Brain microvascular endothelial cell (primary cell): ENCODE measurements at places on chromosomes 7 and 10.

- DNase-seq: peak; percentile 85
Observed at GRCh38 chr7:30470771-30471170, 7.8 kb downstream of the NOD1 start.

GRCh38 chr10:61642150-61642571 lies 20.6 kb upstream of the CABCOCO1 start:
- no peak for DNase-seq

- DNase-seq: no peak
Observed at GRCh38 chr7:139635526-139636302, 112.2 kb downstream of the CLEC2L start.

GRCh38 chr10:3054851-3055199 lies 12.5 kb upstream of the PFKP start:
- no peak for DNase-seq

GRCh38 chr7:120964088-120964487 lies 13.5 kb downstream of the ING3 start:
- DNase-seq: no peak

DNA sequence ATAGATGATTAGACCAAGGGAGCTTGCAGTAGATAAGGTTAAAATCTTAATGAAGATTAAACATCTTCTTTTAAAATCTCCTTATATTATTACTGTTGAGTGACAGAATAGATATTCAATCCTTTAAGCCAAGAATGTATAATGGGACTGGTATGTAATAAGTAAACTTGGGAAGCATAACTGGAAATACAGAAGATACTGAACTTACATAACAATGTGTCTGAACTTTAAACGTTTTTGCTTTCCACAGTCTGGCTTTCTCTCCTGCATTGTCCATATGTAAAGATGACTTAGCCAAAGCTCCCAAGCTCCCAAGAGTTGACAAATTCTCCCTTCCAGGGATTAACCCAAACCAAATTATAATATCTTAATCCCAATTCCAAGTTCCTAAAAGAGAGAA lies 129.8 kb downstream of the KCND2 start:
- no peak for DNase-seq

DNA sequence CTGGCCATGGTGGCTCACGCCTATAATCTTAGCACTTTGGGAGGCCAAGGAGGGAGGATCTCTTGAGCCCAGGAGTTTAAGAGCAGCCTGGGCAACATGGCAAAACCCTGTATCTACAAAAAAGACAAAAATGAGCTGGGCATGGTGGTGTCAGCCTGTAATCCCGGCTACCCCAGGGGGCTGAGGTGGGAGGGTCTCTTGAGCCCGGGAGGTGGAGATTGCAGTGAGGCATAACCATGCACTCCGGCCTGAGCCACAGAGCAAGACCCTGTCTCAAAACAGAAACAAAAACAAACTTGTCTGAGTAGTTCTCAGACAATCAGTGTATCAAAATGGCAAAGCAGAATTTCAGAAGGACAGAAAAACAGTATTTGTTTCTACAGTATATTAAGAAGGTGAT lies 45.2 kb upstream of the BPGM start:
- DNase-seq: no peak

DNA sequence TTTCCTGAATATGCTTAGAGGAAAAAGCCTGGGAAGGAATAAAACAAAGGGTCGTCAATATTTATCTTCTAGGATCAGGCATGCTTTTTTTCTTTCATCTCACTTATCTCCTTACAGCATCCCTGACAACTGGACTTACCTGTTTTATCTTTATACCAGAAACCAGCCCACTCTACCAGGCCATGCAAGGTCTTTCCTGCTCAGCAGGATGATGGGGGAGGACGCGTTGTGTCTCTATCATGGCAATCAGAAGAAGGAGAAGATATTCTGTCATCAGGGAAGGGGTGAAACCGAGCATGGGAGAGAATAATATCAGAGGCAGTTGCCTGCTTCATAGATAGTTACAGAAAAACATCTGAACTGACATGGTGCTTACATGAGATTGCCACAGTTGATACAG lies 445.6 kb downstream of the DPP6 start:
- no peak for DNase-seq

- no peak for DNase-seq
Observed at GRCh38 chr7:71766016-71766415, 634.1 kb downstream of the GALNT17 start.

GRCh38 chr7:111292026-111292470 lies 201.1 kb downstream of the LRRN3 start:
- DNase-seq: no peak

DNA sequence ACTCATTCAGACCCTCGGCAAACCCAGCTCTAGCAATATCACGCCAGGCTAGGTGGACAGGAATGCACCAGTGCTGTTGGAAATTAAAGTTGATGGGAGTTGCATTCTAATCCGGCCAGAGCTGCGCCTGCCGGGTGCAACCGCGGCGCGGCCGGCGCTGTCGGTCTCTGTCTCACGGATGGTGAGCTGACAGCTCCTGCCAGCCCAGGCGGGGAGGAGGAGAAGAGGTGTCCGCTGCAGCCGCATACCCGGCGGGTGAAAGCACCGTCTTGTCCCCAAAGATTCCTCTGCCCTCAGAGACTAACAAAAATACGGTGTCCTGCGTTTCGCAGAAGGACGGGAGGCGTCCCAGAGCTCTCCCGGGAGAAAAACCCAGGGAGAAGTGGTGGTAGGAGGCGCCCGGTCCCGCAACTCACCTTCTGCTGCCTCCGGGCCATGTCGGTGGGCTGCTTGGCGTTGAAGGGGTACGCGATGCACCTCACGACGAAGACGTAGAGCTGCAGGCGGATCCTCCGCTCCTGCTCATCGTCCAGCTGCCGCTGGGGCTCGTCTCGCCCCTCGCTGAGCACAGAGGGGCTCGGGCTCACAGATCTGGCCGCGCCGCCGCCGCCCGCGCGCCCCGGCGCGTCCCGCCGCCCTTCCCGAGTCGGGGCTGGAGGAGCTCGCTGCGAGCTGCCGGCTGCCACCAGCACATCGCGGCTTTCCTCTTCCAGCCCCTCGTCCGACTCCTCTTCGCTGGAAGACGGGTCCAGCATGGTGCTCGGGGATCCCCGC lies 490 bp downstream of the CADPS2 start:
- peak; percentile 51 for DNase-seq

DNA sequence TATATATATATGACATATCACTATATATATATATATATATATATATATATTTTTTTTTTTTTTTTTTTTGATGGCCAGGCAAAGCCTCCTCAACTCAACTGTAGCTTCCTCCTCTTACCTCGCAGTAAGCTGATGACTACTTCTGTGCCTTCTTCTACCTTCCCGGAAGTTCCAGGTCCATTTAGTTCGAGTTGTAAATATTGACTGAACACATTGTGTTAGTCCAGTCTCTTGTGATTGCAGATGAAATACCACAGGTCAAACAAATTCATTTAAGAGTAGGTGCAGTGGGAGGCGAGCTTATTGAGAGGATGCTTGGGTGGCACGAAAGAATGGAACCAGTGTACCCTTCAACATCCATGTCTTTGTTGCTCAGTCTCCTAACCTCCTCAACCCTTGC lies 144.6 kb downstream of the ST7 start:
- no peak for DNase-seq

DNA sequence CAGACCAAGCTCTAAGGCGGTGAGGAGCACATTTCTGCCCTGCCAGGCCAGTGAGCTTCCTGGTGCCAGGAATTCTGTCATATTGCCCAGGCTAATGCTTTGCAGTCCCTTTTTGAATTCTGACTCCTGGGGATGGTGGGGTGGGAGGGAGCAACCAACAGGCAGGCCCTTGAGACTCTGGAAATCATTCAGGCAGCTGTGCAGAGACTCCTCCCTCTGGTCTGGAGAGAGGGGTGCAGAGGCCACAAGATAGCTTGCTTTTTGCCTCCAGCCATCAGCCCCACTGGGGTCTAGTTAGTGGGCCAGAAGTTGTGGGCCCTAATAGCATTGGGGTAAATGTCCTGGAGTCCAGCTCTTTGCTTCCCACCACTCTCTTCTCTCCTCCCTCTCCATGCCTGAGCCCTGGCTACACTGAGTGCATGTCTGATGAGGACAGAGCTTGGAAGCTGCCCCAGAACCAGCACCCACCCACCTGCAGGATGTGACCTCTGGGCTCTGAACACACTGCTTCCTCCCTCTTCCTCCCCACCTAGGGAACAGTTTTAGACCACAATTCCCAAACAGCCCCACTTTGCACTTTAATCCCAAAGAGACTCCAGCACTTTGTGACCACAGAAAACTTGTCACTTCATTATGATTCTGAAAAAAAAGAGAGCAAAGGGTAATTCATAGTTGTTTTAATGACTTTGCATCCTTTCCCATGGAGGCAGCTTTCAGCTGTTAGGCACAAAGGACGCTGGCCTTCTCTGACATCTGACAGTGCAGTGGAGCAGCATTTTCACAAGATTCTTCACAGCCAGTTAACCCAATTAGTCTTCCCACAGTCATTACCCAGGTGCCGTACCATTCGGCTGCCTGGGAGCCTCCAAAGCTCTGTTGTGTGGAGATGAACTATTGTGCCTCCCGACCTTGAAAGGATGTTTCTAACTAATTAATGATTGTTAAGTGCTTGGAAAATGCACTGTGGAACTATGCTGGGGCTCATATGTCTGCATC lies 262.5 kb downstream of the TRIL start:
- DNase-seq: no peak

GRCh38 chr10:25388862-25389206 lies 214.0 kb downstream of the GPR158 start:
- DNase-seq: no peak

GRCh38 chr7:25815711-25816110 lies 336.3 kb upstream of the NFE2L3 start:
- DNase-seq: no peak

GRCh38 chr10:3532644-3533043 lies 252.4 kb downstream of the KLF6 start:
- DNase-seq: no peak

DNA sequence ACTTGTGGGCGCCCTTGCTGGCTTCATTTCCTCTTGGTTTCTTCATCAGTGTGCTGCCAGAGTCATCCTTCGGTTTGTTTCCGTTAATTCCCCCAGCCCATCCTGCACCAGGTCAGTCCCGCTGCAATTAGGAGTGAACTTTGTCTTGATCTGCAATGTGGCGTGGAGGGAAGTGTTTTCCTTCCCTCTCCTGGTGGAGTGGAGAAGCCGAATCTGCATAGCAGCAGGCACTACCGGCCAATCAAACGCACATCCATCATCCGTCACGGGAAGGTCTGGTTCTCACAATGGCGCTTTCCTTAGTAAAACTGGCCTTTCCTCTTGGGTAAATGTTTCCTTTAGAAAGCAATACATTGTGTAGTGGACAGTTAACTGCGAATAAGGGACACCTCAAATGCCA lies 337.5 kb downstream of the CXCL12 start:
- no peak for DNase-seq

DNA sequence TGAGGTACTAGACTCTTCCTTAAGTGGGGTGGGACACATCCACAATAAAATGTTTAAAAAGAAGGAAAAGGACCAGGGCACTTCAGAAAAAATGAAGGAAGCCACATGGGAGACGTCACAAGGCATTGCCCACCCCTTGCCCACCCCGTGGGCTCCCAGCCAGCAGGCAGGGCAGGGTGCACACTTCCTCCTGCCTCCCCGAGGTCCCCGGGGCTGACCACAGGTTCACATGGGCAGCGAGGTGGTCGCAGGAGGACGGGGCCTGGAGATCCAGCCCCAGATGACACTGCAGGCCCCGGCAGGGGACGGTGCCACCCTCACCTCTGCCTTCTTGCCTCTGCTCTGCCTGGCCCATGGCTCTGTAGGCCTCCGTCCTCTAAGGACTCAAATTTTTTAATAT lies 45.6 kb downstream of the PWWP2B start:
- DNase-seq: no peak

- DNase-seq: peak; percentile 55
Observed at GRCh38 chr7:194252-195009, 2.1 kb downstream of the FAM20C start.

DNA sequence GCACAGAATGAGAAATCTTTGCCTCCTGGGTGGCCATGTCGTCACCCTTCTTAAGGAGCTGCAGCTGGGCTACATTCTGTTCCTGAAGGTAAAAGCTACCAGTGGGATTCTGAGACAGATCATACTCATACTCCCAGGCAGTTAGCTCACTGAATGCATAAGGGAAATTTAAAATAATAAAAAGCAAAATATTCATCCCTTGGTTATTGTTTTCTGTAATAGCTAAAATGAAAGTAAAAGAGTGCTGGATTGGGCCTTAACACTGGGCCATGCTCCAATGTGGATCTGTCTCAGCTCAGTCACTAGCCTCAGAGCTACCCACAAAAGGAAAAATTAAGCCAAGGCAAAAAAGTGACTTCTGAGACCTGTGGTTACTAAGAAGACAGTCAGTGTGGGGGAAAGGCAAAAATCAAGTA lies 8.9 kb upstream of the DYNC2I1 start:
- no peak for DNase-seq

GRCh38 chr7:7159063-7159658 lies 23.2 kb upstream of the C1GALT1 start:
- no peak for DNase-seq

DNA sequence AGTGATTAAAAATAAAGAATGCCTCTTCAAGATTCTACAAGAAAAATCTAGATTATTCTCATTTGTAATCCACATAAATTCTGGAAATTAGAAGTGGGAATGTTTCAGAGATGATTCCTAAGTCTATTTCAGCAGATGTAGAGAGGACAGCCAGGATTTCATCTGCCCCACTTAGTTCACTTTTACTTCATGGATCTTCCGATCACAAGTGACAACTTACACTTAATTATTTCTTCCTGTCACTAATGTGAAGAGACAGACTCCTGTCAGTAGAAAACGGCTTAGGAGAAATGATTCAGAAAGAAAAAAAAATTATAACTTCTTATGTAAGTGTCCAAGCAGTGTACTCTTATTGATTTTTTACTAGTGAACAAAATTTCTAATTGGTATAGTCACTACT lies 368.2 kb upstream of the SMIM30 start:
- DNase-seq: no peak
